ENCODE measurements at places on chromosomes 1 and 21.

GRCh38 chr1:37258068-37258467 is 216.3 kb upstream of the ZC3H12A start:
- DNase-seq = no peak

- no peak for DNase-seq
Measured at GRCh38 chr1:218459878-218460711, 115.0 kb downstream of the TGFB2 start.

GRCh38 chr1:192601567-192601966 is 26.0 kb downstream of the RGS1 start:
- DNase-seq = no peak

GRCh38 chr1:101995984-101996745 is 561 bp downstream of the OLFM3 start:
- DNase-seq = no peak

DNA sequence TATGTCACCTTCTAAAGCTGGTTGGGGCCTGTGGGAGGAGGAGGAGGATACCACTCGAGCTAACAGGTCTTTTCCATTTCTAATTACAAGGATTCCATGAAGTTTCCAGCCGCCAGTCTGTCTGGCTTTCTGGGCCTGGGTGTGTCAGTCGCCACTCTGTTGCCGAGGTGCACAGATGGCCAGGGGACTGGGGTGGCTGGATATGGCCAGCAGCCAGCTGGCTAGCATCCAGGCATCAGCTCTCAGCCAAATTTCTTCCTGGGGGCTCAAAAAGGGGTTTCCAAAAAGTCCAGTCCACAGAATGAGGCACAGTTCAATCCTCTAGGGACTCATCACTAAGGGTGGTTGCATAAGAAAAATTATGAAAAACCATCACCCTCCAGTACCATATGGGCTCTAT is 32.4 kb downstream of the ITPKB start:
- no peak for DNase-seq

- no peak for DNase-seq
Measured at GRCh38 chr1:56092684-56093570, 486.4 kb downstream of the PLPP3 start.

DNA sequence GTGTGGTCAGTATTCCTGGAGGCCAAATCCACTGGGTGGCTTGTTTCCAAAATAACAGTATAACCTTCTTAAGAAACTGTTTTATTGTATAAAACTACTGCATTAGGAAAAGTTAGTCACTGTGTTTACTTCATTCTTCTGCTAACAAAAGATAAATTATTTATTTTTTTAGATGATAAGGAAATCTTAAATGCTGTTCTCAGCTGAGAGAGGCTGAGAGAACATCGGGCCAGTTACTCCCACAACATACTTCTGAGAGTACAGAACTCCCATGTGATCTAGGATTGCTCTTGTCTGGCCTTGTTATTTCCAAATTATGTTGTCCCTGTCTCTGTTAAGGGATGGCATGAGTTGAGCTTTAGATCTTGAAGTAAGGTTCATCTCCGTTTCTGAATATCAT is 96.7 kb upstream of the CXADR start:
- DNase-seq = no peak

DNA sequence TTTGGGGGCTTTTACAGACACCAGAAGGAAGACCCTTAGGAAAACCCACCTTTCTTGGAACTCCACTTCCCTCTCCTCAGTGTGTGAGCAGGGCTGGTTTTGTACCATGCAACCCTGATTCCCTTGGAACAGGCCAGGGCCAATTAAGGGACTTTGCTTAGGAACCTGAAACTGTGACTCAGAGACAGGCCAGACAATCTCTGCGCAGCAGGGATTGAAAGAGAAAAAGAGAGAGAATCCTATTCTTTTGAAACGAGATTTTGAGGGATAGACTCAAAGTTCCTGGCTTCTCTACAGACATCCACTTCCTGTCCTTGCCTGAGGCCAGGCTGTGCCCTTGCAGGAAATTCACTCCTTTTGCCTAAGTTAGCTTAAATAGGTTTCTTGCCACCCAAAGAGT is 23.1 kb upstream of the C1orf198 start:
- no peak for DNase-seq

DNA sequence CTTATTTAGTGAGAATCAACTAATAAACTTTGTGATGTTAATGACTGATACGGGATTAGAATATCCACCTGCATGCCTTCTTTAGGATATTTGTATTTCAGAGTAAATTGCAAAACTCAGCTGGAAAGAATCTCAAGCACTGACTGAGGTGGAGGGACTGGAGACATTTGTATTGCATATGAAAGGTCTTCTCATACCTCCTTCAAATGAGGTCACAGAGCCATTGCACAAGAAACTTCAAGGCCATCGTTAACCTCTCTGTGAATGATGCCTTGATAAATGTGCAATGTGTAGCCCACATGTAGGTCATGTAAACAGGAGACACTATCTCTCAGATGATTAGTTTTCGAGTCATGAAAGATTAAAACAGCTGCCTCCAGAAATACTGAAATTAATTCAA is 531.7 kb upstream of the PLXNA2 start:
- DNase-seq = no peak

- DNase-seq = peak; percentile 41
Measured at GRCh38 chr1:44652445-44653106, 21.7 kb downstream of the TMEM53 start.

- DNase-seq = no peak
Measured at GRCh38 chr1:183093786-183094298, 70.6 kb downstream of the LAMC1 start.

GRCh38 chr21:14366998-14367397 is 15.9 kb downstream of the HSPA13 start:
- no peak for DNase-seq

DNA sequence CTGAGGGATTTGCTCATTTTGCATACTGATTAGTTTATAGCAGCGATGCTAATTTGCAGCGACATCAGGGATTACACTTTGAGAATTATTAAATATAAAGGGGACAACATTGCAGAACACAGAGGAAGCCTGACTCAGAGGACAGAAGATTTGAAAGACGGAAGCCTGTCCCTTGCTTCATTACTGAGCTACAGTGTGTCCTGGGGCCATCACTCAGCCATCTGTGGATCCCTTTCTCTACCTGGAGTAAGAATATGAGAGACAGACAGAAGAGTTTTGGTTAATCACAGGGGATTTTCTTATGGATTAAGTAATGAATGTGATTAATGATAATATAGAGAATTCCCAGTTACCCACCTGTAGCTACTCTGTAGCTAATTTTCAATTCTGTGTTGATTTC is 134.7 kb downstream of the DISC1 start:
- no peak for DNase-seq

- DNase-seq = no peak
Measured at GRCh38 chr1:58442114-58442513, 104.4 kb downstream of the OMA1 start.

GRCh38 chr1:7356079-7356478 is 415.0 kb upstream of the VAMP3 start:
- no peak for DNase-seq

GRCh38 chr1:92599184-92599583 is 112.5 kb upstream of the GFI1 start:
- no peak for DNase-seq
